Upper lobe of right lung (tissue), 1 donor: ENCODE measurements at places on chromosomes 1 and 21. TPM values are rescaled to one million over a fixed set of nuclear protein-coding genes. Genes with fewer than 3 reads are reported as not detected.

- DNase-seq = no peak
- no peak overlapping the region for H3K27ac ChIP-seq
- H3K27me3 ChIP-seq = no peaks in the 10 kb centered on the region
- no peaks in the 10 kb centered on the region for H3K36me3 ChIP-seq
These were observed 297.0 kb upstream of the SNX7 start for GRCh38 chr1:98364544-98364943.

The VN1R5 gene
- not detected for total RNA-seq

DNA sequence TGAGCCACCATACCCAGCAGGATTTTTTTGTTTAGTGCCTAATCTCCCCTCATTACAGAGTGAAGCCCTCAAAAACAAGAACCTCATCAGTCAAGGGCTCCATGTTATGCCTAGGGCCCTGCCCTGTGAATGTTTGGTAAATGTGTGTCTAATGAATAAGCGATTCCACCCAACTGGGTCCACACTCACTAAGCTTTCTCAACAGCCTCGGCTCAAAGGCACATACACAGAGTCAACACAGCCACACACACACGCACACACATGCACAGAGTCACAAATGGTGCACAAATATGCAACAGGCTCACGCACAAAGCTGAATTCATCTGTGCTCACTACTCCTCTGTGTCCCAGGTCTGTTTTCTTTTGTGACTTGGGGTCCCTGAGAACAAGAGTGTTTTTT is 11.7 kb upstream of the SYNC start:
- H3K27ac ChIP-seq = no peak overlapping the region
- no peak overlapping the region for H3K4me3 ChIP-seq
- no peak for DNase-seq
- H3K36me3 ChIP-seq = no peaks in the 10 kb centered on the region
- H3K27me3 ChIP-seq = no peaks in the 10 kb centered on the region

The CCSAP gene
- 9.1 TPM for total RNA-seq

The RUNX3 gene
- total RNA-seq = 13.1 TPM

The NDUFV3 gene
- total RNA-seq = 38.5 TPM

The RHBDL2 gene
- total RNA-seq = 1.1 TPM

GRCh38 chr1:153572569-153573015 is 6.9 kb upstream of the S100A2 start:
- peaks cover 25% of the 10 kb centered on the region for H3K4me1 ChIP-seq
- H3K27me3 ChIP-seq = no peaks in the 10 kb centered on the region
- DNase-seq = peak; percentile 90

GRCh38 chr1:108012553-108012952 is 47.6 kb upstream of the VAV3 start:
- no peaks in the 10 kb centered on the region for H3K27me3 ChIP-seq
- no peaks in the 10 kb centered on the region for H3K36me3 ChIP-seq
- no peak overlapping the region for H3K4me3 ChIP-seq
- DNase-seq = no peak
- no peak overlapping the region for H3K27ac ChIP-seq
- H3K4me1 ChIP-seq = no peaks in the 10 kb centered on the region

The CD1C gene
- total RNA-seq = 6.7 TPM

DNA sequence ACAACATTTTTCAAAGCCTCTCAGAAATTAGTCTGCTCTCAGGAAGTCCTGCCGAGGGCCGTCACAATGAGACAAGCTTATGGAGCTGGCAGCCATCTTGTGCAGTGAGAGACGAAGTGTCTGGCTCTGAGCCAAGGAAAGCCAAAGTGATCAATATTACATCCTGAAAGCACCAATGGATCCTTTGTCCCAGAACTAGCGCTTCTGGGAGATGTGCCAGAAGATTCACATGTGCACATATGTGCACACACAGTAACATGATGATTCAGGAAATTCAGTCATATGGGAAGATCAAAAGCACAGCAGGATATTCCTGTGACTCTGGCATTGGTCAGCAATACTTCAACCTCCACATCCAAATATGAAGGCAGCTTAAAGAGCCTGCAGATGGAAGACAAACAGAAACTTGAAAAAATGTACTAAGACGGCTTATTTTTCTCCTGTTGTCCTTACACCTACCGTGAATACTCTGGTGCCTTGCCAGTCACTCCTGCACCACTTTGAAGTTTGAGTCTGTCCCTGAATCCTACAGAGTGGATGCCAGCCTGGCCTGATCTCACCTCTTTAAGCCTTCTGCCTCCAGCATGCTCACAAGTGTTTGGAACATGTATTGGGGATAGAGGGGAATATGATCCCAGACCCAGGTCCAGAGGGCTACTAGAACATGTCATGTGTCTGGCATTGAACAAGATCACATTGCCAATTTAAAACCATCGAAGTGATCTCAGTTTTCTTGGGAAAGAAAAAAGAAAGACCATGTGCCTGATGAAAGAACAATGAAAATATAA is 44.5 kb upstream of the PRRX1 start:
- no peaks in the 10 kb centered on the region for H3K36me3 ChIP-seq
- H3K4me3 ChIP-seq = no peak overlapping the region
- no peaks in the 10 kb centered on the region for H3K4me1 ChIP-seq
- DNase-seq = no peak
- no peaks in the 10 kb centered on the region for H3K27me3 ChIP-seq
- H3K27ac ChIP-seq = no peak overlapping the region

GRCh38 chr1:107430540-107431228 is 289.8 kb downstream of the NTNG1 start:
- H3K27ac ChIP-seq = no peak overlapping the region
- DNase-seq = no peak
- no peaks in the 10 kb centered on the region for H3K4me1 ChIP-seq
- H3K27me3 ChIP-seq = no peaks in the 10 kb centered on the region

GRCh38 chr1:28893403-28894102 is 20.8 kb upstream of the EPB41 start:
- no peak overlapping the region for H3K4me3 ChIP-seq
- H3K27ac ChIP-seq = no peak overlapping the region
- H3K4me1 ChIP-seq = peaks cover 7% of the 10 kb centered on the region
- no peak for DNase-seq

The SH3D21 gene
- 10.2 TPM for total RNA-seq

- H3K4me1 ChIP-seq = no peaks in the 10 kb centered on the region
- H3K36me3 ChIP-seq = no peaks in the 10 kb centered on the region
- H3K4me3 ChIP-seq = peak overlapping the region; percentile 45
- H3K27ac ChIP-seq = peak overlapping the region; percentile 77
- H3K27me3 ChIP-seq = no peaks in the 10 kb centered on the region
- DNase-seq = no peak
These were observed 804.8 kb downstream of the USP25 start for GRCh38 chr21:16534408-16535101.

- peaks cover 8% of the 10 kb centered on the region for H3K4me1 ChIP-seq
- no peak overlapping the region for H3K27ac ChIP-seq
- peak; percentile 78 for DNase-seq
- peak overlapping the region; percentile 44 for H3K4me3 ChIP-seq
- H3K36me3 ChIP-seq = no peaks in the 10 kb centered on the region
These were observed 11.7 kb upstream of the EPHA2 start for GRCh38 chr1:16167331-16168143.

GRCh38 chr1:159756397-159756796 is 24.4 kb upstream of the DUSP23 start:
- no peak for DNase-seq
- no peaks in the 10 kb centered on the region for H3K36me3 ChIP-seq
- H3K4me1 ChIP-seq = peaks cover 40% of the 10 kb centered on the region
- H3K4me3 ChIP-seq = no peak overlapping the region
